ENCODE measurements at places on chromosomes 2 and 18.

GRCh38 chr2:3142210-3142609 lies 235.4 kb downstream of the EIPR1 start:
- DNase-seq = no peak

DNA sequence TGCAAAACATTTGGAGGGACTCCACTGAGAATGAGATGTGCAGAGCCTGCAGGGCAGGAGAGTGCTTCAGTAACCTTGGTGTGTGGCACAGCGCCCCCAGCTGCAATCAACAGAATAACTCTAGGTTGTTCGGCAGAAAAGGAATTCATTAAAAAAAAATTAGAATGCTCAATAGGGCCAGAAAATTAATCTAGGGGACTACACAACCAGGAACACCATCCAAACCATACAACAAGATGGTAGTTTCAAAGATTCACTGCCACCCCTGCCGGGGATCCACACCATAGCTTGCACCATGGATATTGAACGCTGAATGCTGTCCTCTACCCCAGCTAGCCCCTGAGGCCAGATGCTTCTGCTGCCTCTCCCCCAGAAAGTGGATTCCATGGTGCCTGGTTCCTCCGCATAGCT lies 50.1 kb downstream of the THUMPD2 start:
- DNase-seq = peak; percentile 21

- no peak for DNase-seq
Observed at GRCh38 chr2:72719416-72719815, 106.4 kb downstream of the EXOC6B start.

- no peak for DNase-seq
Observed at GRCh38 chr18:48751727-48752468, 198.9 kb downstream of the SMAD7 start.

DNA sequence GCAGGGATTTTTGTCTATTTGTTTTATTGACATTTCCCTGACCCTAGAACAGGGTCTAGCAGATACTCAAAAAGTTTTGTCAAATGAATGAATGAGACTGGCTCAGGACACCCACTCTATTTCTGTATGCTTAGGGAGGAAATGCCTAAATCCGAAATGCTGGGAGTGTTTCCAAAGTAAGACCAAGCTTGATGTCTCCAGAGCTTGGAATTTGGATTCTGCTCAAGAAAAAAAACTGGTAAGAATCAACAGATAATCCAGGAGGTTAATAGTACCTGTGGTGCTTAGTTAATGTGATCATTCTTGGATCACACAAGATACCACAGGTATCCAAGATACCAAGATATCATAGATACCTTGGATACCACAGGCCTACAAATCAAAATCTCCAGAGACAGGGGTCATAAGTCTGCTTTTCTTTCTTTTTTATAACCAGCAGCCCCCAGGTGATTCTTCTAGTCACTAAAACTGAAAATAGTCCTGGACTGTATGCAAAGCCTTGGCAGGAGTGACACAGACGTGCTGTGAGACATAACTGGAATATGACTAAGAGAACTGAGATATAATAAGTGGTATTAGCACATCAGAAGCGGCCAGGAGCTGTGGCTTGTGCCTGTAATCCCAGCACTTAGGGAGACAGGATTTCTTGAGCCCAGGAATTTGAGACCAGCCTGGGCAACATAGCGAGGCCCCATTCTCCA lies 39.9 kb upstream of the SP3 start:
- DNase-seq = no peak

GRCh38 chr18:79528846-79529245 lies 133.1 kb downstream of the NFATC1 start:
- peak; percentile 78 for DNase-seq

DNA sequence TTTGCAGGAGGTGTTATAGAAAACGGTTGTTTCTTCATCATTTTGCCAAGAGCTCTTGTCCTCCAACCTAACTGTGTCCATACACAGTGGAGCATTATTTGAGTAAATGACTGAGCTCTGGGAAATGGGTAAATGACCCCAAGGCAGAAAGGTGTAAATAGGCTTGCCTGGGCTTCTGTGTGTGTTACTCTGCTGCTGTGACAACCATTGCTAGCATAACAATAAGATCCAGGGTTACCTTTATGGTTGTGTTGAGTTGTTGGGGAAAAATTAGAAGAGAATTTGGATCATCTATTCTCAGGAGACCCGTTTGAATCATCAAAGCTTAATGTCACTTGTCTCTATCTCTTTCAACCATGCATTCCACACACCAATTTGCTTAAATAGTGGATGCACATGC lies 672.7 kb downstream of the DPP10 start:
- no peak for DNase-seq

DNA sequence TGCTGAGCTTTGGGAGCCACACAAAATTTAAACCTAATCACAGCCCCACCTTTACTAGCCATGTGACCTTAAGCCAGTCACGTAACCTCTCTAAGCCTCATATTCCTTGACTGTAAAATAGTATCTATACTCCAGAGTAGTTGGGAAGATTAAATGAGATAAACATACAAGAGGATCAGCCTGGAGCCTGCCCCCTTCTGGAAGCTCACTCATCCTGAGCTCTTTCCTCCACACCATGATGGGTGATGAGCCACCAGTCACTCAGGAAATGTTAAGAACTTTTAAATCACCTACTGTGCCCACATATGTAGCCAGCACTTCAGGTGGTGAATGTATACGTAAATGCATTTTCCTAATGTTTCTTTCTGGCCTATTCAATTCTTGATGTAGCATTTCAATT lies 195.9 kb upstream of the DDX18 start:
- DNase-seq = no peak

DNA sequence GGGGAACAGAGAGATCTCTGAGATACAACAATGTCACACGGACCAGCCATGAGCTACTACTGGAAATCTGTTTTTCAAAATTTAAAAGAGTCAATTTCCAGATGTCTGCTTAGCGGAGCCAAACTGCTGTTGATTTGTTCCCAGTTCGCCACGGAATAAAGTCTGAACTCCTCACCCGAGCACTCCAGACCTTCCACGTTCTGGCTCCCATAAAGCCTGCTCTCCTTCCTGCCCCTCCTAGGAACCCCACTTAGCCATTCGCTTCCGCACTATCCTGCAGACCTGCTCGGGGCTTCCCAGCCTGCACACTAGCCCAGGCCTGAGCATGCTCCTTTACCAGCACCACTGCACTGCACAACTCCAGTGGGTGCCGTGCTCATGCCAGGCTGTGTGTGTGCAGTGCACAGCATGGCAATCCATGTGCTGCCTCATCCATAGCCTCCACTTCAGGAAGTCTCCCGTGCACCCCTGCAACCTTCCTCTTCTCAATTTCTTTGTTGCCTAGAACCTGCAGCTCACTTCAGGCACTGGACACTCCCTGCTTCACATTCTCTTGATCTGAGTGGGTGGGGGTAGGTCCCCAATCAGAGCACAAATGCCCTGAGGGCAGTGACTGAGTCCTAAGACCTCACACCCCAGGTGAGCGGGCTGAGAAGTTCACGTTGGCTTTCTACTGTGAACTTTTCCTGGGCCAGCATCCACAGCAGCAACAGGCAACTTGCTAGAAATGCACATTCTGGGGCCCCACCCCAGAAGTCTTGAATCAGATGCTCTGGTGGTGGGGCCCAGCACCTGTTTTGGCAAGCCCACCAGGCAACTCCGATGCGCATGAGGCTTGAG lies 53.7 kb downstream of the ZBTB7C start:
- DNase-seq = no peak

DNA sequence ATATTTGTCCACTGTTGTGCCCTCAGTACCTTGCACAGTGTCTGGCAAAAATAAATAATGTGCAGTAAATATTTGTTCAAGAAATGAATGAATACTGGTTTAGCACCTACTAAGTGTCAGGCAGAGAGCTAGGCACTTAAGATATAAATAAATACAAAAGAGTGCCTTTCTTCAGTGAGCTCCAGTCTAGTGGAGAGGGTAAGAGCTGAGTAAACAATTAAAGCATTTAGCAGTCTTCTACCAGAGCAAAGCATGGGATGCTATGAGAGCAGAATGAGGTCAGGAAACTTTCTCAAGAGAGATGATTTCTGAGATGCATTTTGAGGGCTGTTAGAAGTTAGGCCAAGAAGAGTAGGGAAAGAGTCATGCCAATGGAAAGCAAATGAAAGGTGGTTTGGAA lies 314.7 kb downstream of the DSC3 start:
- DNase-seq = no peak

DNA sequence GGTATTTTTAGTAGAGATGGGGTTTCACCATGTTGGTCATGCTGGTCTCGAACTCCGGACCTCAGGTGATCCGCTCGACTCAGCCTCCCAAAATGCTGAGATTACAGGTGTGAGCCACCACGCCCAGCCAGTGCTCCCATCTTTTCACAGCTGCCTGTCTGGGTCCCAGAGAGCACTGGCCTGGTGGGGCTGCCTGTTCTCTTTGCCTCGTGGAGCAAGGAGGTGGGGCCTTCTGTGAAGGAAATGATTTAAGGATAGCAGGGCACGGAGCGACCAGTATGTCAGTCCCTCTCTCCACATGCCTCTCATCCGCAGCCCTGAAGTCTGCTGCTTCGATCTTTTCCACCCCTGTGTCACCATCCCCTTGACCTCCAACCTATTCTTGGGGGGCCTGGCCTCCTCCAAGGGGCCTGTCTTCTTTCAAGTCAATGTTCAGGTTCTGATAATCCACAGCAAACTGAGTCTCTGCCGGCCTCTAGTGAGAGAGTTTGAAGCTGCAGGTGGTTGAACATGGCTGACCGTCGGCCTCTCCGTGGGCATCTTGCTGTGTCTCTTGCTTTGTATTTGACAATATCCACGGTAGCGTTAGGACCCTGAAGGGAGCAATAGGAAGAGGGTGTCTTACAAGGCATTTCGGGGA lies 28.2 kb upstream of the GIGYF2 start:
- DNase-seq = no peak

GRCh38 chr2:149616681-149617456 lies 29.3 kb upstream of the MMADHC start:
- no peak for DNase-seq

DNA sequence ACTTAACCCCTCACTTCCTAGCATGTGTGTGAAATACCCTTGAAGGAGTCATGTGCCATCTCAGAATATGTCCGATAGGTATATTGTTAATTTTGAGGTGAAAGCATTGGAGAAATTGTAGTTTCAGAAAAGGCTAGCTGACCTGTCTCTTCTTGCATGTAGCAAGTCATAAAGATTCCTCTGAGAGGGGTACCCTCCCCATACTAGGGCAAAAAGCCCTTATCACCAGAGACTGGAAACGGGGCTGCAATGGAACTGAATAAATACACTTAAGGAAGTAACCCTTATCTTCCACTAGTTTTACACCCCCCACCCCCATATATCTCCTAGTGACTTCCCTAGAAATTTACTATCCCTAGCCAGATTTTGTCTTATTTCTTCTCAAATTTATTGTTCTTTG lies 1.8 kb upstream of the SF3B6 start:
- no peak for DNase-seq

GRCh38 chr2:162720559-162721271 lies 117.9 kb downstream of the KCNH7 start:
- DNase-seq = no peak

- peak; percentile 72 for DNase-seq
Observed at GRCh38 chr18:48868468-48869466, 82.0 kb downstream of the SMAD7 start.

DNA sequence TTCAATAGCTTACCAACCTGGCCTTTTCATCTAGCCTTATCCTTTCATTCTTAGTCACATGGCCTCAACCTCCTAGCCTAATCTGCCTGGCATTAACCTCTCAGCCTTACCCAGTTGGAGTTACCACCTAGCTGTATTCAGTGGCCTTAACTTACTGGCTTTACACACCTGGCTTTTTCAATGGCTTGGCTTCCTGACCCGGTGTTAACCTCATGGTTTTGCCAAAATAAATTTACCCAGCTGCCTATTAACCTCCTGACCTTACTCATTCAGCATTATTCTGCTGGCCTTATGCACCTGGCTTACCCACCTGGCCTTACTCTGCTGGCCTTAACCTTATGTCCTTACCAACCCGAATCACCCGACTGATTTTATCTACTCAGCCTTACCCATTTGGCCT lies 135.5 kb upstream of the ZSWIM2 start:
- no peak for DNase-seq

DNA sequence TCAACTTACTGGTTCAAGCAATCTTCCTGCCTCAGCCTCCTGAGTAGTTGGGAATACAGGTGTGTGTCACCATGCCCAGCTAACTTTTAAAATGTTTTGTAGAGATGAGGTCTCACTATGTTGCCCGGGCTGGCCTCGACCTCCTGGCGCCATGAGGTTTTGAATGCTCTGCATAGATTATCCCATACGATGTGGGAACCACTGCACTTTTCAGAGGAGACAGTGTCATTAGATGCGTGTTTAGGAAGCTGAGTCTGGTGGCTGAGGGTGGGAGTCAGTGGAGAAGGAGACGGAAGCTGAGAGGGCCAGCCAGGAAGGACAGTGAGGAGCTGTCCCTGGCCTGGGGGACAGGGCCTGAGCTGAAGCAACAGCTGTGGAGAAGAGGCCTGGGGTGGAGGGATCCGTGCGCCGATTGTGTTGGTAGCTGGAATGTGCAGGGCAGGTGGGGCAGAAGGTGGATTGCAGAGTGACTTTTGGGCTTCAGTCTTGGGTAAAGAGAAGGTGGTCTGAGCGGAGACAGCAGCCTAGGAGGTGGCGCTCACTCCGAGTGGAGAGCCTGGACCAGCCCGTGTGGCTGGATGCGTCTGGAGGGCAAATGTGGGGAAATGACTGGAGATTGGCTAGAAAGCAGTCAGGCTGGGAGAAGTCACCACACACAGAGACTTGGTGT lies 68.0 kb downstream of the LDLRAD4 start:
- no peak for DNase-seq

GRCh38 chr2:105032476-105032875 lies 5.4 kb upstream of the MRPS9 start:
- DNase-seq = no peak

DNA sequence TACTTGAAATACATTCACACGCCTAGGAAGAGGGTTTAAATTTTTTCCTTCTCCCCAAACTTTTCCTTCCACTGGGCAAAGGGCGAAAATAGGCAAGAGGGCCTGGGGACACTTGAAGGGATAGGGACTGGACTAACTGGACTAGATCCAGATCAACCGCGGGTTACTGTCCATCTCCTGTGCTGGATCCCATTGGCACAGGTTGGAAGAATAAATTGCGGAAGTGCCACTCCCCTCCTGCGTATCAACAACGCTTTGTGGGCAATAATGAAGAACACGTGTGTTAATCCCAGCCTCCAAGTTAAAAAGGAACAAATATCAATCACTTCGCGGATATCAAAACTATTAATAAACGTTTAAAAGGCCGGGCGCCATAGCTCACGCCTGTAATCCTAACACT lies 1.7 kb upstream of the FZD5 start:
- DNase-seq = no peak

- DNase-seq = no peak
Observed at GRCh38 chr18:58042826-58043490, 1.1 kb upstream of the NEDD4L start.

DNA sequence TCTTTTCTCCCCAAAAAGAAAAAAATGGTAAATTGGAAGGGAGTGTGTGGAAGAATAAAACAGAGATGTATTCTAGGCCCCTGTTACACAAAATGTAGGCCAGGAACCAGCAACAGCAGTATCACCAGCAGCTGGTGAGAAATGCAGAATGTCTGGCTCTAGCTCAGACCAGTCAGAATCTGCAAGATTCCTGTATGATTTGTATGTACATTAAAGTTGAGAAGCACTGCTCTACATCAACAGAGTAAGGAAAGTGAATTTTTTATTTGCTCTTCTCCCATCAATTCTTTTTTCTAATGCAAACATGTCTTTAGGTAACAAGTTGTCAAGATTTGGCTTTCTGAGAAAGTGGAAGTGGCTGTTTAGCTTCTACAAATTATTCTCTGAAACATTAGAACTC lies 235.4 kb upstream of the FANCL start:
- no peak for DNase-seq

GRCh38 chr2:101116841-101117552 lies 34.2 kb downstream of the TBC1D8 start:
- DNase-seq = no peak

- peak; percentile 2 for DNase-seq
Observed at GRCh38 chr18:77111449-77111848, 21.1 kb downstream of the MBP start.
